Activated B cell treated with CpG ODN at 0.5 μM for 24 hours (primary cell): ENCODE measurements at places on chromosomes 7 and 10.

GRCh38 chr10:122373721-122374120, 787 bp upstream of the PLEKHA1 start:
- DNase-seq = no peak
- H3K27me3 ChIP-seq = peaks cover 27% of the 10 kb centered on the region
- H3K4me3 ChIP-seq = peak overlapping the region; percentile 85
- peaks cover 25% of the 10 kb centered on the region for H3K4me1 ChIP-seq
- peaks cover 4% of the 10 kb centered on the region for H3K36me3 ChIP-seq

DNA sequence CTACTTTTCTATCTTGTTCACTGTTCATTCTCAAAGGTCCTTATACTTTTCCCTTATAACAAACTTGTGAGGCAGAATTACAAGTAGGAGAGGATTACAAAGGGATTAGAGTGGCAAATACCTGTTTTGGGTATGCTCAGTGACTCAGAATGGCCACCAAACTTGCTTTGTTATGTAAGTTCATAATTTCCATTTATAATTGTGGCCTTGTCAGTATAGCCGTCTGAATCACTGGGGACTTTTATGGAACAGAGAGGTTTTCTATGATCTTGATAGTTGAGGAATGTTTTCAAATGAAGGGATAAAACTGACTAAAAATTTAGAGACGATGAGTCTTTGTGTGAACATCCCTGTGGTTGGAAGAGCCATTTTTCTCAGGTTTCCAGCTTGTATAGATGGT, 116.2 kb downstream of the SND1 start:
- no peak overlapping the region for H3K27ac ChIP-seq
- no peak overlapping the region for H3K4me3 ChIP-seq
- DNase-seq = no peak
- H3K27me3 ChIP-seq = no peaks in the 10 kb centered on the region
- peaks cover 11% of the 10 kb centered on the region for H3K36me3 ChIP-seq
- peaks cover 24% of the 10 kb centered on the region for H3K4me1 ChIP-seq

DNA sequence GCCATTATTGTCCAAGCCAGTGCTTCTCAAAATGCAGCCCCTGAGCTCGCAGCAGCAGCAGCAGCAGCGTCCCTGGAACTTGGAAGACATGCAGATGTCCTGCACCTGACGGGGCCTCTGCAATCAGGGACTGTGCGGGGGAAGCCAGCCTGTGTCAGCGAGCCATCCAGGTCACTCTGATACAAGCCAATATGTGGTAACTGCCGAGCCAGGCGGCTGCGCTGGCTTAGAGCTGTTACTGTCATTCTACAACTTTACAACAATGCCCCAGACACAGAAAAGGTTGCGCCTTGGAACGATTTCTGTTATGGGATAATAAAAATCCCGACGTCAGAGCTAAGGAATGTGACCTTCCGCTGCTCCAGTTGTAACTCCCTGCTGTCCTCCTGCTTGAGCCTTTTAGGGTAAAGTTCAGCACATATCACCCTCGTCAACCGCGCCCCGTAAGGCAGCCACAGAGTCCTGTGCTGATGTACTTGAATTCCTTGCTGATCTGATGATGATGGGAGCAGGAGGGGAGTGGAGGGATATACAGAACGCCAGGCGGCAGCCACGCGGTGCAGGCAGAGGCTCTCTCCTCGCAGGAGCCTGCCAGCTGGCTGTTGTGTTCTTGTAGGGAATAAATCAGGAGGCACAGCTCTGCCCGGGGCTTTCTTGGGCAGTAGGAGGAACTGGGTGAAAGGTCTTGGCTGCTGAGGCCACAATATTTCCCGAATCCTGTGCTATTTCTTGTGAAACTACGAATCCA, 20.0 kb upstream of the CRYGN start:
- H3K27ac ChIP-seq = no peak overlapping the region
- peaks cover 14% of the 10 kb centered on the region for H3K36me3 ChIP-seq
- peaks cover 3% of the 10 kb centered on the region for H3K27me3 ChIP-seq
- H3K4me3 ChIP-seq = no peak overlapping the region
- DNase-seq = no peak

DNA sequence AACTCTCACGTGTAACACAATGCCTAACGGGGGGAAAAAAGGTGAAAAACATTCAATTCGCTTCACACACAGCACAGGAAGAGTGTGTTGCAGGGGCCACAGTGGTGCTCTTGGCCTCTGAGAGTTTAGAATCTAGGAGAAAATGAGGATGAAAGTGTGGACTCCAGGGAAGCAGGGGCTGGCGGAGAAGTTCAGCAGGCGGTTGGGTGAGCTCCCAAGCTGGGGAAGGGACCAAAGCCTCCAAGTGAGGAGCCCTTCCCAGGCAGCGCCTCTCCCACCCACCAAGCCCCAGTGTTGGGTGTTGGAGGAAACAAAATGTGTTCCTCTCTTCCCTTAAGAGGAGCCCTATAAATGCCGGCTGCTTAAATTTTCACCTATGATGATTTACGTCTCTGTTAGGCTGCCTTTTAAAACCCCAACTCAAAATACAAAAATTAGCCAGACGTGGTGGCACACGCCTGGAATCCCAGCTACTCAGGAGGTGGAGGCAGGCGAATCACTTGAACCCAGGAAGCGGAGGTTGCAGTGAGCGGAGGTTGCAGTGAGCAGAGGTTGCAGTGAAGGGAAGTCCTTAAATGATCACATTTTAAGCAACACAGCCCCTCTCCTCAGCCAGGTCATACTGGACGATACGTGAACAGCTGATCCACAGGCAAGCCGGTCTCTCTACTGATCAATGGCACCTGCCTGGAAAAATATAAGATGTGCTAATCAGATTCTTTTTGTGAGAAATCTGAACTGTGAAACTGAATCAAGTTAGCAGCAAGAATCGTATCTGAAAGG, 735.2 kb downstream of the PARD3 start:
- no peak for DNase-seq
- no peak overlapping the region for H3K4me3 ChIP-seq
- no peaks in the 10 kb centered on the region for H3K36me3 ChIP-seq
- no peaks in the 10 kb centered on the region for H3K4me1 ChIP-seq

GRCh38 chr7:146831875-146832274, 715.3 kb downstream of the CNTNAP2 start:
- H3K36me3 ChIP-seq = no peaks in the 10 kb centered on the region
- no peak overlapping the region for H3K27ac ChIP-seq
- H3K4me1 ChIP-seq = no peaks in the 10 kb centered on the region
